ENCODE measurements at places on chromosomes 2 and 18. TPM values are rescaled to one million over a fixed set of nuclear protein-coding genes. Genes with fewer than 3 reads are reported as not detected.

Gene COL5A2
- total RNA-seq = 2.6 TPM

Gene CD226
- total RNA-seq = 47.6 TPM

Gene PDE1A
- not detected for total RNA-seq

Gene ACSL3
- total RNA-seq = 54.6 TPM

Gene CHRNG
- not detected for total RNA-seq
